ENCODE measurements at places on chromosomes 11 and 22. TPM values are rescaled to one million over a fixed set of nuclear protein-coding genes. Genes with fewer than 3 reads are reported as not detected.

The HNRNPUL2 gene
- 55.5 TPM for total RNA-seq

GRCh38 chr11:12403122-12403996 is 26.0 kb downstream of the PARVA start:
- no peak for DNase-seq

- no peak for DNase-seq
Measured at GRCh38 chr22:47225080-47225930, 462.9 kb downstream of the TBC1D22A start.

The TPP1 gene
- total RNA-seq: 48.6 TPM

DNA sequence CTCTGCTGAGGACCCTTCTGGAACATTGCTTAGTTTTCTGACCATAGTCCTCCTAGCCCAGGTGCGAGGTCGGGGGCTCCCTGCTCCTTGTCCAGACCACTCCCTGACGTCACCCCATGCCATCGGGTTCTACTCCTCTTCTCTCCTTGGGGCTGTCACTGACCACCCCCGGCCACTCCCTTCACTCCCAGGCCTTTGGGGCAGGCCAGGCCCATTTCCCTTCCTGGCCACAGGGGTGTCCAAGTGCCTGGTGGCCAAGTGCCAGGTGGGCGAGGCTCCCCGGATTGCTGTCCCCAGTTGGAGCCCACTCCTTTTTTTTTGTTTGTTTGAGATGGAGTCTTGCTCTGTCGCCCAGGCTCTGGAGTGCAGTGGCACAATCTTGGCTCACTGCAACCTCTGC is 19.5 kb downstream of the MRGPRD start:
- DNase-seq: no peak

The RCOR2 gene
- total RNA-seq: not detected

The FAM83F gene
- total RNA-seq: not detected

- no peak for DNase-seq
Measured at GRCh38 chr11:82701847-82702520, 31.7 kb downstream of the FAM181B start.

DNA sequence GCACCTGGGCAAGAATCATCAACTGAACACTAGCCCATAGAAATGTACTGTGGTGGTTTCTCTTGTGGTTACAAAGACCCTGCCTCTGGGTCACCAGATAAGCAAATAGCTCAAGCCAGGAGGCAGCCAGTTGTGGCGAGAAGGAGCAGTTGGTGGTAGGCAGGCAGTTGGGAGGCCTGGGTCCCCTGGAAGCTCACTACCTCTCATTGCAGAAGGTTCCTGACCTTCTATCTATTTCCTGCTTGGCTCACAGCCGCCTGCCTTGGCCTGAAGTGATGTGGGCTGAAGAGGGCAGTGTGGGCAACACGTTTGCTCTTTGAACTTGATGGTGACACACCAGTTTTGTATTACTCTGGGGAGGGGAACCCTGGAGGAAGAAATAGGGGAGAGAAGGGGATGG is 34.7 kb downstream of the NECTIN1 start:
- DNase-seq: no peak

Measured in natural killer cell treated with Interleukin-12 subunit alpha and Interleukin-12 subunit beta and Interleukin-15 and Interleukin-18, amount 100 ng/mL, for 72 hours (primary cell).